ENCODE measurements at places on chromosomes 3 and 15.

DNA sequence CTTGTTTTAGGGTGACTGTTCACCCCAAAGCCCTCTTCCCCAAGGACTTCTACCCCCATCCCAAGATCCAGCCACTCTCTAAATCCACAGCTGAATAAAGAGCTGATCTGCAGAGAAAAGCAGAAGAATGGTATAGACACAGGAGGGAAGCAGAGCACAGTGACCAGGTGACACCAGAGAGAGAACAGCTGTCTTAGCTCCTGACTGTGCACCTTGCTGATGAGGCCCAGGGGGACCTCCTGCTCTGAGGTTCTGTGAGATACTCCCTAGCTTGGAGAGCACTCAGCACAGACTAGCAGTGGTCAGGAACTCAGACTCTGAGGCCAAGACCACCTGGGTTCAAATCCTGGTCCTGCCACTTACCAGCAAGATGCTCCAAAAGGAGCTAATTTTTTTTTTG is 17.7 kb downstream of the MCF2L2 start:
- no peak for DNase-seq

DNA sequence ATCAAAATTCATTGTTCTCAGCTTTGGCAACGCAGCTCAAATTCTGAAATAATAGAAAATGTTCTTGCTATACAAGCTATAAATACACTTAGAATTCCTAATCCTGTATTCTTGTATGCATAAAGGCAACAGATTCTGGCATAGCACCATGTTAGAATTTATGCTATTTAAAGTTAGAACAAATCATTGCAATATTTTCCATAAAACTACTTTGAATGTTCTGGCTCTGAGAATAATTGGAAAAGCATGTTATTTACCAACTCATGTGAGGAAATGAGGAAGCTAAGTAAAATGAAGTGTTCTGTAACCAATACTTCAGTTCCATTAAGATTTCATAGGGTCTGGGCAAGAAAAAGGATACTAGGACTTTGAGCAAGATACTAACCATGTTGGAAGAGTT is 888.9 kb downstream of the SQOR start:
- no peak for DNase-seq

- DNase-seq: no peak
Observed at GRCh38 chr3:188205992-188206416, 52.0 kb downstream of the LPP start.

- DNase-seq: no peak
Observed at GRCh38 chr3:15498431-15499214, 22.9 kb downstream of the COLQ start.

GRCh38 chr15:60798821-60799220 is 319.9 kb upstream of the ICE2 start:
- no peak for DNase-seq

Data from activated gamma-delta T cell treated with Interleukin-2 at 50 U/mL for 16 hours (primary cell).